ENCODE measurements at places on chromosomes 11 and 22.

DNA sequence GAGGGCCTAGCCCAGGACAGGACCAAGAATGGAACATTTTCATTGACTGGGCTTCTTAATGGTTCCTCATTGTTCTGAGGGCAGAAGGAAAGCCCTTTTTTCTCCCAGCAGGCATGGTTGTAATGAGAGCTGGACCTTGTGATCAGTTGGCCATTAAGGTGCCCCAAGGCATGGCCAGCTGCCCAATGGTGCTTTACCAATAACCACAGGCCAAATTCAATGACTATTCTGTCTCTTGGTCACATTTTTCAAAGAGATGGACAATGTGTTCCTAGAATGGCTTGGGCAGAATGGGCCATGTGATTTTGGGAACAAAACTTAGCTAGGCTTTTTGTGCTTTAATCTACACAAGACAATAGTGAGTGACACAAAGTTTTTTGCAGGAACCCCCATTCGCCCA is 7.3 kb downstream of the NAV2 start:
- no peak for DNase-seq

GRCh38 chr22:41862530-41863266 is 29.8 kb downstream of the SREBF2 start:
- DNase-seq: no peak

DNA sequence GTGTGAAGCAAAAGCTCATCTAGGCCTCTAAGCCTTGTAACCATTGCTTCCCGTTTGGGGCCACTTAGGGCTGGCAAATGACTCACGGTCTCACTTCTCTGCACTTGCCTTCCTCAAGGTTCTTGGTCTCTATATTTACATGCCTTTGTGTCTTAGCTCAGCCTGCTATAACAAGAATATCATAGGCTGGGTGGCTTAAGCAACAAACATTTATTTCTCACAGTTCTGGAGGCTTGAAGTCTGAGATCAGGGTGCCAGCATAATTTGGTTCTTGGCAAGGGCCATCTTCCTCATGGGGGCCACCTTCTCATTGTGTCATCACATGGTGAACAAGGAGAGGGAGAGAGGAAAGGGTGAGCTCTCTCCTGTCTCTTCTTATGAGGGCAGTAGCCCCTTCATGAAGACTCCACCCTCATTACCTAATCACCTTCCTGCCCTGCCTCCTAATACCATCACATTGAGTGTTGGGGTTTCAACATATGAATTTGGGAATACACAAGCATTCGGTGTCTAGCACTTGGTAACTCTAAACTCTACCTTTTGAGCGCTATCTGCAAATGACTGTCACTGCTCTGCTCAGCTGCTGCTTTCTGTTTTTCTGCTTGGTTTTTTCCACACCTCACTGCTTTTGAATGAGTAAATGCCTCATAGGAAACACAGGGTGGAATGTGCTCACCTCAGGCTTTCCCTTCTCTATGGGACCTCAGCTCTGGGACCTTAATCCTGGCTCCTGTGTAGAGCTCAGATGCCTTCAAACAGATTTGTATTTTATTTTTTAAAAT is 16.2 kb upstream of the ME3 start:
- DNase-seq: no peak

GRCh38 chr11:75077316-75077715 is 19.4 kb downstream of the OR2AT4 start:
- no peak for DNase-seq

- DNase-seq: no peak
Measured at GRCh38 chr11:118091690-118092089, 4.9 kb upstream of the SMIM35 start.

GRCh38 chr22:44710474-44711240 is 8.7 kb downstream of the PRR5 start:
- no peak for DNase-seq

DNA sequence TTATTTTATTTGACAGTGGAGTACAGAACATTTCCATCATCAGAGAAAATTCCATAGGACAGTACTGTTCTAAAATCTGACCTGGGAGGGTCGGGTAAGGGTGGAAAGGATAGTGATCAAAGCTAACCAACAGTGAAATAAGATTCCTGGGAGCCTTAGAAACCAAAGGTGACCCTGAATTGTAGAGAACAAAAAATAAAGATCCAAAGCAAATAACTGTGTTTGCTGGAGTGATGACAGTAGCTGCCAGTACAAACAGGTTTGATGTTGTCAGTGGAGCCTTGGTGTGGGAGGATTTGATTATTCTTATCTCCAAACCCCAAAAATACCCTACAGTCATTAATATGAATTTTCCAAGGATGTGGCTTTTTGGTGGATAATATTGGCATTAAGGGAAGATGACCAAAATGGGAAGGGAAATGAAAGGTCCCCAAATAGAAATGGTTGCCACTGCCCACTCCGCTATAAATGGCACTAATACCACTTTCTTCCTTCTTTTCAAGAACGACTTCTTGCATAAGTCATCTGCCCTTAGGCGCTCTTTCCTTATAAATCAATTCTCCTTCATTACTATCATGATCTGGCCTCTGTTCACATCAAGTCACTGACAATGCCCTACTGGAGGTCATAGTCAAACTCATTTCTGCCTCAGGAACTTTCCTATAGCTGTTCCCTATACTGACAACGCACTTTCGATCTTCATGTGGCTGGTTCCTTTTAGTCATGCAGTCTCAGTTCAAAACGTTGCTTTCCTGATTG is 44.4 kb downstream of the EHF start:
- DNase-seq: no peak

DNA sequence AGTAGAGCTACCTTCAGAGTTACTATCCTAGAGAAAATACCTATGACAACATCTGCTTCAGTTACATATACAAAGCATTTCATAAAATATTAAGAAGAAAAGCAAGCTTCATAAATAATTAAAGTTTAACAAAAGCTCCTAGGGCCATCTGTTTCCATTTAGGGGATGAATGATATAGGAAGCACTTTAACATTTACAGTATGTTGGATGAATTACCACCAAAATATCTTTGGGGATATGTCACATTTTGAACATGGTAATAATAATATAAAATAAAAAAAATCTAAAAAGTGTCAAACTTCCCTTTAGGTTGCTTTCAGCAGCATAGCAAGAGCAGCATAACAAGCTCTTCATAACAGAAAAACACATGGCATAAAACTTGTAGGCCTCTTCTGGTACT is 104.6 kb downstream of the ATG16L2 start:
- DNase-seq: no peak

GRCh38 chr11:125165843-125166763 is 1.6 kb downstream of the PKNOX2 start:
- peak; percentile 69 for DNase-seq

- DNase-seq: no peak
Measured at GRCh38 chr22:30909306-30909705, 59.3 kb downstream of the MORC2 start.

GRCh38 chr11:126039485-126040271 is 23.0 kb downstream of the CDON start:
- DNase-seq: no peak

GRCh38 chr22:19936513-19936912 is 5.1 kb upstream of the COMT start:
- DNase-seq: no peak

DNA sequence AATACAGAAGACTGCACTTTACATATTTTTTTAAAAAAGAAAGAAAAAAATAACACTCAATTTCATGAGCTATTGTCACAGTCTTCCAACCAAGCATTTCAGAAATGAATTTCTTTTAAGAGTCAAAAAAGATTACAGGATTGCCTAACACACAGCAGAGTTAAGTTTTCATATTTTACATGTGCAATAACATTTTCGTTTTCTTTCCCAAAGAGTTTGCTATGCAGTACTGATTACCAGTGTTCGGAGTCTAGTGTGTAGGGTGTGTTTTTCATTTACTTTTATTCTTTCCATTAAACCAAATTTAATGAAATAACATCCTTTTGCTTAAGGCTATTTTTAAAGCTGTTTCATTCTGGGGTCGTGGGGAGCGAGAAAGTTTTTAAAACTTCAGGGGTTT is 53.2 kb downstream of the MN1 start:
- no peak for DNase-seq

DNA sequence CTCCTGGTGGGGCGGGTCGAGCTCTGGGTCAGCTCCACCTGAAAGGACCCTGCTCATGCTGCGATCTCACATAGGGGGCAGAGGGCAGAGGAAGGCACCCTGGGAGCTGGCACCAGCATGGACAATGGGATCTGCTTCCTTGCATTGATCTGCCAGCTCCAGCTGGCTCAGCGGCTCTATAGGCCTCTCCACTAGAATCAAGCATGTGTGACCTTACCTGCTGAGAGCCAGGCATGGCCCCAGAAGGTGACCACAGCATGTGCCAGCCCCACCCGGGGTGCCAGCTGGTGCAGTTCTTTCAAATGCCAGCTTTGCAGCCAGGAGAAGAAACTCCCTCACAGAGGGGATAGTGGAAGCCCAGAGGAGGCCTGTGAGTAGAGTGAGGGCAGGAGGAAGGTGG is 22.0 kb upstream of the KLHL35 start:
- no peak for DNase-seq

DNA sequence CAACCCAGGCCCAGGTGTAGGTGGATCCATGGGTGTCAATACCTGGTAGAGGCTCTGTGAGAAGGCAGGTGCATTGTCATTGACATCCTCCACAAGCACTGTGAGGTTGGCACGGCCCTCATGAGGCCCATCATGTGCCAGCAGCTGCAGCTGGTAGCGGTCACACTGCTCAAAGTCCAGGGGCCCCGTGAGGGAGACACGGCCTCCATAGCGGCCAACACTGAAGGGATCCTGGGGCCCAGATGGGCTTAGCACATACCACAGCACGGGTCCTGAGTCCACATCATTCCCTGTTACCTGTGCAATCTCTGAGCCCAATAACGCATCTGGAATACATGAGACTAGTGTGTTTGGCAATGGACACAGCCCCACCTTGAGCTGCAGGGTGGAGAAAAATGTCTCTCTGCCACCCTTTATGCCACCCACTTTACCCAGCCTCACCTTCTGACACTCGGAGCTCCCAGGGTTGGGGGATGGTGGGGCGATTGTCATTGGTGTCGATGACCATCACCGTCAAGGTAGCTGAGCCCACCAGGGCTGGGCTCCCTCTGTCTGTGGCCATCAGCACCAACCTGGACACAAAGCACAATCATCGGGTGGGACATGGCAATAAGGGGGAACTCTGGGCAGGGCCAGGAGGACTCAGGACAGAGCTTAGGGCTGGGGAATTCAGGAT is 6.1 kb upstream of the TPP1 start:
- no peak for DNase-seq

- DNase-seq: no peak
Measured at GRCh38 chr22:36213586-36213985, 12.0 kb upstream of the APOL4 start.

- no peak for DNase-seq
Measured at GRCh38 chr11:75344186-75344585, 7.3 kb downstream of the ARRB1 start.

- no peak for DNase-seq
Measured at GRCh38 chr22:17716529-17716928, 57.7 kb downstream of the BID start.

DNA sequence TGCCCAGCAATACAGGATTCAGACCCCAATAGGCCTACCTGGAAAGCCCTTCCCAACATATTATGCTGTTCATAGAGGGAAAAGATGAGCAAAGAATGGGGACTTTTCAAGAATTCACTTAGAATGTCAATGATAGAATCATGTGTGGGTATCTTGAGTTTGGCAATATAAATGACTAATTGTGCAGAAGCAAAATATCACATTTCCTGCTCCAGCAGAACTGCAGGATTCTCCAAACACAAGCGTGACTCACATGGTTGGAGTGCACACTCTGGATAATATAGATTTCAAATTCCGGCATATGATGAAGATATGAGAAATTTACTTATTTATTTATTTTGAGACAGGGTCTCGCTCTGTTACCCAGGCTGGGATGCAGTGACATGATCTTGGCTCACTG is 12.5 kb upstream of the APOL5 start:
- no peak for DNase-seq

GRCh38 chr11:44307340-44308099 is 2.4 kb downstream of the ALX4 start:
- no peak for DNase-seq

- DNase-seq: no peak
Measured at GRCh38 chr22:23089633-23090456, 19.5 kb downstream of the GNAZ start.

DNA sequence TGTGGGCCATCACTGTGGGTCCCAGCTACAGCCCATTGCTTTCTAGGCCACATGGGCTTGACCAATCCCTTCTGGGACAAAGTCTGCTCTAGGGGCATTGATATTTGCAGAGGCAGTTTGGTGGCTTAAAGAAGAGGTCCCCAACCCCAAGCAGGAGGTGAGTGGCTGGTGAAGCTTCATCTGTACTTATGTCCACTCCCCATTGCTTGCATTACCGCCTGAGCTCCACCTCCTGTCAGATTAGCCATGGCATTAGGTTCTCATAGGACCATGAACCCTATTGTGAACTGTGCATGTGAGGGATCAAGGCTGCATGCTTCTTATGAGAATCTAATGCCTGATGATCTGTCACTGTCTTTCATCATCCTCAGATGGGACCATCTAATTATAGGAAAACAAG is 54.4 kb upstream of the CADM1 start:
- no peak for DNase-seq

All from left forelimb (tissue), 1 donor.